ENCODE measurements at places on chromosomes 3 and 15.

GRCh38 chr15:41977757-41978383 is 5.5 kb upstream of the EHD4 start:
- no peak for DNase-seq

DNA sequence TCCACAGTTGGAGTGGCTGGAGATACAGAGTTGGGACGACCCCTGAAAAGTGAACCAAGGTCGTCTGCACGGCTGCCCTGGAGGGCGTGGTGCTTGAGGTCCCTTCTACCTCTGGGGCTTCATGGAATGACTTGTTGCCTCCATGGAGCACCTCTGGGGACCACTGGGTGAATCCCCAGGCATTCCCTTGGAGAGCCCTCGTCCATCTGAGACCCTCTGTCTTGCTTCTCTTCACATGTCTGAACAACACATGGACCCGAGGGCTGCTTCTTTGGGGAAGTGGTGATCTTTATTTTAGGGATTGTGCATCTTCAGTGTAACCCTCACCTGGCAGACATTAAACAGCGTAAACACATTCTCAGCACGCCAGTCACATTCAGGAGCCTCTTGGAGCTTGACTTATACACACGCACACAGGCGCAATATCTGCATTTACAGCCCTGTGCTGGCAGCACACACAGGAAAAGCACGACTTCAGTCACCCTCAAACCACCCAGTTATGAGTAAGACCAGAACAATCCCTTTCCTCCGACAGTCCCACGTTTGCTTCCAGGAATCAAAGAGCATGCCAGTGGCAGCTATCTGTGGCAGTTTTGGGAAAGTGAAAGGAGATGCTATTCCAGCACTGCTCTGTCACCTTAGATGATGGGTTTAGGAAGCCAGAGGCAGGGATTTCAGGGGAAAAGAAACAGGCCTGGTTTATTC is 12.6 kb downstream of the FAM107A start:
- no peak for DNase-seq

DNA sequence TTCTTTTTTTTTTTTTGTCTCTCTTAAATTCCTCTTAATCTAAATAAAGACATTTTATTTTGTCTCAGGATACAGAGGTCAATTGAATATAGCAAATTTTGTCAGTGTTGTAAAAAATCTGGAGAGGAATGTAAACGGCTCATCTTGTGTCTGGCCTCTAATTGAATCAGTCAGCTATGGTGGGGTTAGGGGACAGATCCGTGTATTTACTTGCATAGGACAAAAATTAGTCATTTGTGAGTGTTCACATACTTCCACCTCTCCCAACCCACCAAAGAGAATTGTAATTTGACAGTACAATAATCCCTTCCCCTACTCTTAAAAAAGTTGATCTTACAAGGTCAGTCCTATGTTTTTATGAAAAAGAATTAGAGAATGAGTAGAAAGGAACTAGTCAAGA is 18.3 kb downstream of the PPARG start:
- no peak for DNase-seq

DNA sequence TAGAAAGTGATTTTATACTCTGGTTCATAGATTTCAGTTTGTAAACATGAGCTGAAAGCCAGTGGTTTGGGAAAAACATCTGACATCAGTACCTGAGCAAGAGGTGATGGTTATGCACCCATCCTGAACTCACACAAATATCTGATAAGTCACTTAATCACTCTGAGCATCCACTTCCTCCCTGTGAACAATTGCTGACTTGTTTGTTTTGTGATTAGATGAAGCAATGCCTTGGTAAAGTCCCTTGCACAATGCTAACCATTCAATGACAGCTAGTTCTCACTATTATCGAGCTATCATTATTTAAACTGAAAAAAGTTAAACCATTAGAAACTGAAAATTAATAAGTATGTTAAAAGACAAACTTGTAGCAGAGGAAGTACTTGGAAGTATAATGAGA is 303.0 kb downstream of the PLOD2 start:
- no peak for DNase-seq
